Stimulated activated CD4-positive, alpha-beta T cell treated with anti-CD3 and anti-CD28 coated beads, Interleukin-4, amount 100 ng/mL, for 4 hours (primary cell): ENCODE measurements at places on chromosomes 5 and 9.

DNA sequence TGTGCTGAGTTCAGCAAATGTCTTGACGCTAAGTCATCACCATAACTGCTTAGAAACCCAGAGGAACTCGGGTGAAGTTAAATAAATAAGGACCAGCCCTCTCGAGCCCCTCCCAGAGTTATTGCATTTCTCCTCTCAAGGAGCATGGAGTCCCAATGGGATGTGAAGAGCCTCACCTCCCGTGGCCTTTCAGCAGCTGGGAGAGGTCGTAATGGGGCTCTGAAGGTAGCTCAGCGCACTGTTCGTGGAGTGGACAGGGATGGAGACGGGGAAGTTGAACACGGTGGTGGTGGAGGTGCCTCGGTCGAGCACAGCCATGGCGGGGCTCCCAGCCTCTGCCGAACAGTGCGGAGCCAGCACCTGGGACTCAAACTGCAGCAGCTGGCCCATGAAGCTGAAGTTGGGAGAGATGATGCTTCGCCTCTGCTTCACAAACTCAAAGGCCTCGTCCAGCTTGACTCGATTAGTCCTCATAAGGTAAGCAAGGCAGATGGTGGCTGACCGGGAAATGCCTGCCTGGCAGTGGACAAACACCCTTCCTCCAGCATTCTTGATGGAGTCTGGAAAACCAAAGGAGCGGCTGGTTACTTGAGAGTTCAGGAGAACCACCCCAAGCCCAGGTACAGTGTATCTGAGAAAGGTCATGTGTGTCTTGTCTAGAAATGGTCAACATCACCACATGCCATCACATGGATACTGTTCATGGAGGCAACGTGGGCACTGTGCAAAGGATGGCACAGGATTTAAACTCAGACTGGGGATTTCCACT, 2.2 kb downstream of the DUSP1 start:
- DNase-seq: no peak

DNA sequence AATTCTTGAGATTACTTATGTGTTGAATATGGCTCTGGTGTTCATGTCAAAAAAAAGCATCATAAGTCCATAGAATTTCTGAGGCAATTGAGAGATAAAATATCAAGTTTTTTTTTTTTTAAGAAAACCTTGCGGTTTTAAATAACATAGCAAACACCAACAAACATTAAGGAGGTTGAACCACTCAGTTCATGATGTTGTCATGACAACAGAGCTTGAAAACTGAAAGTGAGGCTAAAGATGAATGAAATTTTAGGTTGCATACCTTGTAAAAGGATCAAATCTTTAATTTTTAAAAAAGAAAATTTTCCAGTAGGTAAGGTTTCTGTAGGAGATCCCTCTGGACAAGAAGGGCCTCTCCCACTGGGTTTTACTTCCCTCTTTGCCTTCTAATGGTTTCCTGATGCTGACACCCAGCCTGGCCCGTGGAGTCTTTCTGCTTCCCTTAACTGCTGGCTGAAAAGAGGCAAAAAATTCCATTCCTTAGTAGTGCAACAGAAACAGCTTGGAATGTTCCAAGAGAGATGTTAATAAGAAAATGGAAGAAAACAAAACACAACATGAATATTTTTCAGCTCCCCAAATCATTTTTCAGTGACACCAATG, 60.0 kb upstream of the FER start:
- DNase-seq: no peak

DNA sequence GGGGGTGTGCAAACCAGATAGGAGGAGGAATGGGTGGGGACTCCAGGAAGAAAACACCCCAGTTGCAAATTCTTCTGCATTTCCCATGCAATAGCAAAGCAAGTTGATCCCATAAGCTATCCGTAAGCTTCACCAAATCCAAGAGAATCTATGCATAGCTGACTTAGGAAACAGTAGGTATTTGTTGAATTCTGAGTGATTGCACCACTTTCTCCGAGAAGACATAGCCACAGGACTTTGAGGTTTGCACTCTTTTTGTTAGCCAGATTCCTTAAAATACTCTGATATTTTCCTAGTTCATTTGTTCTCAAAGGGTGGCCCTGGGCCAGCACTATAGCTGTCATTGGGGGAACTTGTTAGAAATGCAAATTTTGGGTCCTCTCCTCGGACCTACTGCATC, 271.9 kb downstream of the SLIT3 start:
- DNase-seq: no peak

DNA sequence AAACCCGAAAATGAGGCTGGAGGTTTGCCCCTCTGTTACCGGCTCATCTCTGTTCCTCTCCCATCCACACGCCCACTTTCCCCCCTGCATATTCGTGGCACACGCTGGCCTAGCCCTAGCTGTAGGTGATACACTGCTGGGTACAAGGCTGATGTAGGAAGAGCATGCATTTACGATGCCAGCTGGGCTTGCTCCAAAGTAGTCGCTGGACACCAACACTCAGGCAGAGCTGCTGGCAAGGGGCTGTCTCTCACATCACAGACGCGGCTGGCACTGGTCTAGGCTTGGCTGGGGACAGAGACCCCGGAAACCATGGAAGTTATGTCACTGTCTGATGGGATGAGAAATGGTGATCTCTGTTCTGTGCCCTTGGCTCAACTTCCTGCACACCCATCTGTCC, 9.8 kb upstream of the PHYKPL start:
- no peak for DNase-seq

DNA sequence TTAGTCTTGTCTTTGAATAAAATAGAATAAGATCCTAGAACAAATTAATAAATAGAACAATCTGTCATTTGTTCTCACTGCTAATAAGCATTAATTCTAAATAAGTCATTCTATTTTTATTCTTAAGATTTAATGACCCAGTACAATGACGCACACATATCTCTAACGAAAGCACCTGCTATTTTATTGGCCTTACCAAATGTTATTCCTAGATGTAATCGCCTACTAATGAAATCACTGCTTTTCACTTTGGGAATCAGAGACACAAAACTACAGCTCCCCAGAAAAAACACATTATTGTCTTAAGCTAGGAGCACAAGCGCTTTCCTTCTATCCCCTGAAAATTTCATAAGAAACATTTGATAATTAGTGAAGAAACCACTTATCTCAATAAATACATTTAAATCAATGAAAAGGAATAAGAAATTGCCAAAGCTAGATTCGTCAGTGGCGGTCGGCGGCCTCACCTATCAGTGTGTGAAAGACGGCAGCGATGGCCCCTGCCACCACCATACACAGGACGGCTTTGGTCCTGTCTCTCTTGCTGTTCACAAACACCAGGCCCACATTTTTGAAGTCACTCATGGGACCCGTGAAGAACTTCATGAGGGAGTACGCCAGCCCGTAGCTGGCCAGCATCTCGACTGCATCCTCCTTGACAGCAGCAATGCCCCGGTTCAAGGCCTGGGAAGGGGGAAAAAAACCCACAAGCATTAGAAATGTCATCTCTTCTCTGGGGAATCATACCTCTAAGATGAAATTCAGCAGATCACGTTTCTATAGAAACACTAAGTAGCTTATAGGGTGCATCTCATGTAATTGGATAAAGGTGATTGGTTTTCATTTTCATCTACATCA, 102.8 kb downstream of the ANKH start:
- DNase-seq: no peak

DNA sequence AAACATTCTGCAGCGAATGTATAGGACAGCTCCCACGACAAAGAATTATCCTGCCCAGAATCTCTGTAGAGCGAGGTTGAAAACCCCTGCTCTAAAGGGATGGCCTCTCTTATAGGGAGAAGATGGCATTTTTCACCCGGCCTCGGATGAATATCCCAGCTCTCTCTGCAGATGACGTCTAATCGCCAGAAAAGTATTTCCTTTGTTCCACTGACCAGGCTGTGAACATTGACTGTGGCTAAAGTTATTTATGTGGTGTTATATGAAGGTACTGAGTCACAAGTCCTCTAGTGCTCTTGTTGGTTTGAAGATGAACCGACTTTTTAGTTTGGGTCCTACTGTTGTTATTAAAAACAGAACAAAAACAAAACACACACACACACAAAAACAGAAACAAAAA, 17.4 kb upstream of the RARS1 start:
- no peak for DNase-seq

GRCh38 chr9:112378328-112379176, 1.4 kb upstream of the HSDL2 start:
- DNase-seq: peak; percentile 24

DNA sequence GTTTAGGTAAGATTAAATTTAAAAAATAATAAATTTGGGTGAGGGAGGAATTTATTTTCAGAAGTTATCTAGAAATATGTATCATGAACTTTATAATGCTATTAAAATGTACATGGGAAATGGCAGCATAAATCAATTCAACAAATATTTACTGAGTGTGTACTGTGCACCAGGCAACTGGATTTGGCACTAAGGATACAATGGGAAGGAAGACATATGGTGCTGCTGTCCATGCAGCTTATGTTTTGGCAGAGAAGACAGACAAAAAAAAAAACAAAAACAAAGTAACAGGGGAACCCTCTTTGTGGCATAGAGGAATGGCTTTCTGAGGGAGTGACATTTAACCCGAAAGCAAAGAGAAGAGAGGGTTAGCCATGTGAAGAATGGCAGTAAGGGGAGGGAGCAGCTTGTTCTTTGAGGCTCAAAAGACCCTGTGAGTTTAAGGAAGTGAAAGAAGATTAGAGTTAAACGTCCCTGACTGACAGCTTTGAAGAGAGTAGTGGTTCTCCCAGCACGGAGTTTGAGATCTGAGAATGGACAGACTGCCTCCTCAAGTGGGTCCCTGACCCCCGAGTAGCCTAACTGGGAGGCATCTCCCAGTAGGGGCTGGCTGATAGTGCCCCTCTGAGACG, 23.9 kb downstream of the CNTRL start:
- no peak for DNase-seq

GRCh38 chr5:9947944-9948343, 301.7 kb downstream of the ATPSCKMT start:
- no peak for DNase-seq

GRCh38 chr9:29063031-29063430, 1489.8 kb upstream of the C9orf72 start:
- DNase-seq: no peak

DNA sequence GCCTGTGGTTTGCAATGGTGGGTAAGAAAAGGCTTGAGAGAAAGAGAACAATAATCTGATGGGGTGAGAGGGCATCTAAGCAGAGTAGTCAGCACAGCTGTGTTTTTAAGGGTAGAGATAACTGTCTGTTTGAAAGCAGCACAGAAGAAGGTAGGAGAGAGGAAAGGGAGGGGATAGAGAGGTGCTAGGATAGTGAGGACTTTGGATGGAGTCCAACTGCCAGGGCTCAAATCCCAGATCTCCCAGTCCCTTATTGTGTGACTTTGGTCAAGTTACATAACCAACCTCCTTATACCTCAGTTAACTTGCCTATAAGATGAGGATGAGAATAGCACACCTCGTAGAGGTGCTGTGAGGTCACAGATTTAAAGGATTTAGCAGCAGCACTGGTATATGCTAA, 55.6 kb downstream of the GPR21 start:
- no peak for DNase-seq

- no peak for DNase-seq
These were observed 208.5 kb upstream of the KCNN2 start for GRCh38 chr5:114153392-114153791.

DNA sequence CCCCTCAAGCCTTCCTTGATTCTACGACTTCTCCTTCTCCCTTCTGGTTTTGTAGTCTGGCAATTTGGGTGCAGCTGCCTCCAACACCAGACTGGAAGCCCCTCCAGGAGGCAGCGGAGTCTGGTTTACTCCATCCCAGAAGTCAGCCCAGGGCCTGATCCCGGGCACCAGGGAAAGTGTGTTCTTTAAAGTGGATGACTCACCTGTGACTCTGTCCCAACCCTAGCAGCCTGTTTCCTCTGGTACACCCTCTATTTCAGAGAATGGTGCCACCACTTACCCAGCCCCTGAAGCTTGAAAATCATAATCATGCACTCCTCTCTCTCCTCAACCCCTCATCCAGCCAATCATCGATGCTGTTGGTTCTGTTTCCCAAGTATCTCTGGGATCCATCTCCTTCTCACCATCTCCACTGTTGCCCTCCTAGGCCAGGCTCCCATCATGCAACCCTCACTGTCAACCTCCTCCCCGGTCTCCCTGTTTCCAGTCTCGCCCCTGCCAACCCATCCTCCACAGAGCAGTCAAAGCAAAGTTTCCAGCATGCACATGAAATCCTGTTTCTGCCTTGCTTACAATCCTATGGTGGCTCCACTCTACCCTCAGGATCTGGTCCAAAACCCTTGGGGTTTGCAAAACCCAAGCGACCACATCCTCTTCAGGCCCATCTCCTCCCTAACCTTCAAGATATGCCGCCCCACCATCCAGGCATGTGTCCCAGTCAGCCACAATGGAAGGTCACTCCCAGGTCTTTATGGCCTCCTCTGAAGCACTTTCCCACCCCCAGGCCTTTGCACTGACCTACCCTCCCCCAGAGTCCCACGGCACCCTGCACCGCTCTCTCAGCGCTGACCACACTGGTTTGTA, 10.5 kb downstream of the LHX6 start:
- DNase-seq: no peak

DNA sequence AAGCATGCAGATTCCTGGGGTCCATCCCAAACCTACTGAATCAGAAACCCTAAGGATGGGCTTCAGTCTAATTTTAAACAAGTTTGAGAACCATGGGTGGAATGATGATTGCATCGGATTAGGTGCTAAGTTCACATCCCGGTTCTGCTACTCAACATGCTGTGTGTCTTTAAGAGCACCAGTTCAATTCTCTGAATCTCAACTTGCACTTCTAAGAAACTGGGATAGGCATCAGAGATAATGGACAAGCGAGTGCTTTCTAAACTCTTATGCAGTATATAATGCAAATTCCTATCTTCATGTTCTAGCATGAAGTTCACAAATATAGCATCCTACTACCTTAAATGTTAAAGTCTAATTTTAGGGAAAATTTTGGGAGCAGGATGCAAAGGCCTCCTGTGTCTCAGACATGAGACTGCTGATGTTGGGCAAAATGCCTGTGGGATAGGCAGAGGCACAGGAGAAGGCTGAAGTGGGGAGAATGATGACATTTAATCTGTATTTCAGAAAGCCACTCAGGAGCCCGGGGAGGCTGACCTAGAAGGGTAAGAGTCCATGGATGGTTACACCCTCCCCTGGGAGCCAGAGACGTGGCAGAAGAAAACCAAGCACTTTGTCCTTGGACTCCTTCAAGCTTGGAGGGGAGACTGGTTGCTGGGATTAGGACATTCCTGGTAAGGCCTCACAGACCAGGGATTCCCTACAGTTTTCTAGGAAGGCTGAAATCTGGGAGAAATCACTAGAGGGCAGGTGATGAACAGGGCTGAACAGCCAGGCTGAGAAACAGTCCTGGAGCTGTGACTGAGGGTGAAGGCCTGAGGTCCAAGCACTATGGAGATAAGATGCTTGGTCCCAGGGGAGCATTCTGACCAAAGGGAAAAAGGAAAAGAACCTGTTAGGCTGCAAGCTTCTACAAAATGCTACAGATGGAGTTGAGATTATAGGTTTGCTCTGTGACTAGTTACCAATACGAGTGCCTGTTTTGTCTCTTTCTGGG, 311.9 kb upstream of the PANK3 start:
- no peak for DNase-seq

GRCh38 chr9:87469793-87470465, 27.7 kb upstream of the DAPK1 start:
- no peak for DNase-seq
